ENCODE measurements at places on chromosomes 7 and 10. TPM values are rescaled to one million over a fixed set of nuclear protein-coding genes. Genes with fewer than 3 reads are reported as not detected.

- no peaks in the 10 kb centered on the region for H3K27me3 ChIP-seq
- DNase-seq: peak; percentile 77
- H3K36me3 ChIP-seq: no peaks in the 10 kb centered on the region
- H3K27ac ChIP-seq: peak overlapping the region; percentile 75
- peak overlapping the region; percentile 50 for H3K4me3 ChIP-seq
Measured at GRCh38 chr10:107616463-107617410, 452.2 kb upstream of the SORCS1 start.

HIBADH gene
- polyA plus RNA-seq: 5.6 TPM

DNA sequence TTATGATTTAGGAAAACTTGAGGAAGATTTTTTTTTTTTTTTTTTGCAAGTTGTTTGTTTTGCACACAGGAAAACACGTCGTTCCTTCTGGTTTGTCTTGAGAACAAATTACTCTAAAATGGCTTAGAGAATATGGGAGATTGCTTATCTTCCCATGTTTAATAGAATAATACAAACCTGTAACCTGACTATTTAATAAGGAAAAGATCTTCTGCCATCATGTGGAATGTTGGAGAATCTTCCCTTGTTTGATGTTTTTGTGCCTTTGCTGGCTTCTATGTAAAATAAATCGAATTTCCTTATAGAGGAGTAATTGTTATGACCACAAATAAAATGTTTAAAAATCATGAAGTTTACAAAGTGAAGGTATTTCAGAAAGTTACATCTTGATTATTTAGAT, 818.8 kb downstream of the GATA3 start:
- DNase-seq: no peak

- no peak overlapping the region for H3K27ac ChIP-seq
- no peak for DNase-seq
- H3K36me3 ChIP-seq: no peaks in the 10 kb centered on the region
- H3K4me3 ChIP-seq: no peak overlapping the region
Measured at GRCh38 chr10:115171392-115171960, 78.3 kb downstream of the ATRNL1 start.

CYP3A7 gene
- polyA plus RNA-seq: not detected

DNA sequence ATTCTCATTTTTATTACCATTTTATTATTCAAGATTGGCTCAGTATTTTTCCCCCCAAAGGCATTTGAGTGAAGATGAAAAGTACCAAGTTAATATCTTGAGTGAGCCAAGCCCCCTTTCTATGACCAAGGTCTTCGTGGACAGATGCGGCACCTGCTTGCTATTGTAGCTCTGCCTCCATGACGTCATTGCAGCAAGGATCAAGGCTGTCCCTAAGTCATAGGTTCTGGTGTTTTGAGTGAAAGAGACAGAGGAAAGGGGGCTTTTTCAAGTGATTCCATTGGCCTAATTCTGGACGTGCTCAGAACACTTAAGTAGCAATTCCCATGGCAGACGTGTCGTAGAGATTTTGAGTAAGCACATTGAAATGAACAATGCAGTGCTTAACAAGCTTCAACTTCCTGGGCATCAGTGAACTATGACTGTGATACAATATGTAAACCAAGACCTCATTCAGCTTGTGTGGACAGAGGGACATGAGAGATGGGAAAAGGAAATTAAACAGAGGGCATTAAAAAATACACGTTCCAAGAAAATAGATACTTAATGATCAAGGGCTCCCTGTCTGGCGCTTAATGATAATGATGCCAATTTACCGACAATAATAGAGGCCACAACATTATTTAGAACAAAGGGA, 248.7 kb upstream of the NPVF start:
- H3K36me3 ChIP-seq: no peaks in the 10 kb centered on the region
- no peak for DNase-seq
- H3K4me3 ChIP-seq: no peak overlapping the region
- no peak overlapping the region for H3K27ac ChIP-seq
- no peaks in the 10 kb centered on the region for H3K4me1 ChIP-seq

SMO gene
- polyA plus RNA-seq: not detected

TRIP6 gene
- polyA plus RNA-seq: 1.9 TPM

CPEB3 gene
- polyA plus RNA-seq: 2.9 TPM

DNA sequence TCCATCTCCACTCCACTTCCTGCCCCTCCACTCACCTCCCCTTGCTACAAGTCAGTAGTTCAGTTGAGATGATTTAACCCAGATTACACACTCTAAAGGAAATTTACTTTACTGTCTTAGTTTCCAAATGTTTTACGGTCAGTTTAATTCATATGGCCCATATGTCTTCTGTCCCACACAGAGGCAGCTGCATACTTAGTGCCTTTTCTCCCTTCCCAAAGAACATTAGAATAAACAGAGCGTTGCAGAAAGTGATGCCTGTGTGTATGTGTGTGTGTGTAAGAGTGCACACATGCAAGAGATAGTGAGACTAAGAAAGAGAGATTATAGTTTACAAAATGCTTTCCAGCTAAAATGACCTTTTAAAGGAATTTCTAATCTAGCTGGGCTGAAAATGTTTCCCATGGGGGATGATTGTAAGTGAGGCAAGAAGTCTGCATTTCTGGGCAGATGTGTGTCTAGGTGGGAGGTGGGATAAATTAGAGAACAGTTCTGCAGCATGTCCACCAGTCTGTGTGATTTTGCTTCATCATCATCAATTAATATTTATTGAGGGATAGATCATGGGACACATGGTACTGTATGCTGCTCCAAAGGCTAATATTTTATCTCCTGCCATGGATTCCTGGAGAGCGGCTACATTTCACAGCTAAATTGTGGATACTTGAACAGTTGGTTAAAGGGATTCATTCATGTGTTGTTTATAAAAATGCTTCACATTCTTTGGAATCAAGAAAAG, 81.5 kb downstream of the NXPH1 start:
- DNase-seq: no peak
- no peaks in the 10 kb centered on the region for H3K27me3 ChIP-seq
- no peak overlapping the region for H3K27ac ChIP-seq
- H3K4me3 ChIP-seq: no peak overlapping the region

GRCh38 chr10:70331486-70332268, 47.9 kb upstream of the NPFFR1 start:
- H3K27ac ChIP-seq: peak overlapping the region; percentile 42
- peaks cover 68% of the 10 kb centered on the region for H3K27me3 ChIP-seq
- no peak overlapping the region for H3K4me3 ChIP-seq
- H3K4me1 ChIP-seq: peaks cover 34% of the 10 kb centered on the region
- H3K36me3 ChIP-seq: no peaks in the 10 kb centered on the region

- no peaks in the 10 kb centered on the region for H3K36me3 ChIP-seq
- no peak overlapping the region for H3K27ac ChIP-seq
- H3K4me3 ChIP-seq: no peak overlapping the region
- no peaks in the 10 kb centered on the region for H3K27me3 ChIP-seq
- DNase-seq: no peak
Measured at GRCh38 chr10:126867567-126868365, 37.5 kb upstream of the DOCK1 start.

DNA sequence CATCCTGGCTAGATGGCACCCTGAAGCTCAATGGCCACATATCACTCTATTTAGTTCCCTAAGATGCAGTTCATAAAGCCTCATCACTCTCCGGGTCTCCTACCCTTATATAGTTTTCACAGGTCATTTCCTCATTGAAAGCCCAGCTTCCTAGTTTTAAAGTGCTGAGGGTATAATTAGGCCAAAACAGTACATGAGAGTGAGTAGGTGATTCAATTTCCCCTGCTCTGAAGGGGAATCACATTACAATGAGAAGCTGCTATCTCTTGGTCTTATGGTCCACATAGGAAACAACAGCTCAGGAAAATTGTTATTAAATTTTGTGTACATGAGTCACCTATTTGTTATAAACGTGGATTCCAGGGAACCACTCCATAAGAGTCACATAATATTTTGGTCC, 162.0 kb downstream of the SEMA3E start:
- H3K36me3 ChIP-seq: no peaks in the 10 kb centered on the region
- no peaks in the 10 kb centered on the region for H3K27me3 ChIP-seq
- no peak overlapping the region for H3K4me3 ChIP-seq
- no peak overlapping the region for H3K27ac ChIP-seq

CDK14 gene
- polyA plus RNA-seq: 2.1 TPM

FAM204A gene
- 24.6 TPM for polyA plus RNA-seq

SPDYE16 gene
- polyA plus RNA-seq: 0.23 TPM

DNA sequence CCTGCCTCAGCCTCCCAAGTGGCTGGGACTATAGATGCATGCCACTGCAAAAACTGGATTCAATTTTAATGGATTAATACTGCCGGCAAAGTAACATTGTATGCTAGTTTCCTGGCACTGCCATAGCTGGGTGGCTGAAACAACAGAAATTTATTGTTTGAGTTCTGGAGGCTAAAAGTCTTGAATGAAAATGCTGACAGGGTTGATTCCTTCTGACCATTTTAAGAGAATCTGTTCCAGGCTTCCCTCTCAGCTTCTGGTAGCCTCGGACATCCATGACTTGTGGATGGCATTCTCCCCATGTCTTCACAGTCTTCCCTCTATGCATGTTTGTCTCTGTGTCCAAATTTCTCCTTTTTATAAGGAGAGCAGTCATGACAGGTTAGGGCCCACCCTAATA, 87.3 kb upstream of the ARID5B start:
- H3K4me3 ChIP-seq: no peak overlapping the region
- no peaks in the 10 kb centered on the region for H3K4me1 ChIP-seq
- no peak for DNase-seq
- H3K27ac ChIP-seq: no peak overlapping the region
- H3K36me3 ChIP-seq: no peaks in the 10 kb centered on the region

- H3K27me3 ChIP-seq: no peaks in the 10 kb centered on the region
- H3K4me1 ChIP-seq: no peaks in the 10 kb centered on the region
- no peak overlapping the region for H3K4me3 ChIP-seq
- DNase-seq: no peak
- no peak overlapping the region for H3K27ac ChIP-seq
Measured at GRCh38 chr7:134730411-134730829, 49.0 kb upstream of the CALD1 start.

SH2D4B gene
- not detected for polyA plus RNA-seq

GRCh38 chr10:132637477-132638129, 100.0 kb downstream of the INPP5A start:
- H3K27me3 ChIP-seq: no peaks in the 10 kb centered on the region
- H3K36me3 ChIP-seq: no peaks in the 10 kb centered on the region
- H3K4me1 ChIP-seq: peaks cover 4% of the 10 kb centered on the region
- no peak overlapping the region for H3K27ac ChIP-seq
- no peak overlapping the region for H3K4me3 ChIP-seq
- peak; percentile 53 for DNase-seq

GRCh38 chr10:78920011-78920410, 148.8 kb upstream of the ZMIZ1 start:
- H3K4me1 ChIP-seq: no peaks in the 10 kb centered on the region
- no peaks in the 10 kb centered on the region for H3K27me3 ChIP-seq
- no peaks in the 10 kb centered on the region for H3K36me3 ChIP-seq
- H3K4me3 ChIP-seq: no peak overlapping the region
- no peak overlapping the region for H3K27ac ChIP-seq

- no peaks in the 10 kb centered on the region for H3K4me1 ChIP-seq
- no peak overlapping the region for H3K27ac ChIP-seq
- DNase-seq: no peak
- no peak overlapping the region for H3K4me3 ChIP-seq
Measured at GRCh38 chr7:91039033-91039432, 225.2 kb upstream of the FZD1 start.

GRCh38 chr7:96870185-96870584, 135.2 kb upstream of the DLX6 start:
- no peak overlapping the region for H3K27ac ChIP-seq
- no peaks in the 10 kb centered on the region for H3K27me3 ChIP-seq
- H3K4me3 ChIP-seq: no peak overlapping the region
- H3K4me1 ChIP-seq: no peaks in the 10 kb centered on the region
- no peak for DNase-seq

GRCh38 chr7:157138424-157139110, at the start of gene UBE3C:
TSS of gene UBE3C (plus strand) at chr7:157138926. CDS start at chr7:157139273, 347 bp downstream.
- H3K4me3 ChIP-seq: peak within 1 kb of the TSS; percentile 71
- no peaks in the 10 kb centered on the region for H3K27me3 ChIP-seq
- H3K27ac ChIP-seq: peak within 1 kb of the TSS; percentile 90

DNA sequence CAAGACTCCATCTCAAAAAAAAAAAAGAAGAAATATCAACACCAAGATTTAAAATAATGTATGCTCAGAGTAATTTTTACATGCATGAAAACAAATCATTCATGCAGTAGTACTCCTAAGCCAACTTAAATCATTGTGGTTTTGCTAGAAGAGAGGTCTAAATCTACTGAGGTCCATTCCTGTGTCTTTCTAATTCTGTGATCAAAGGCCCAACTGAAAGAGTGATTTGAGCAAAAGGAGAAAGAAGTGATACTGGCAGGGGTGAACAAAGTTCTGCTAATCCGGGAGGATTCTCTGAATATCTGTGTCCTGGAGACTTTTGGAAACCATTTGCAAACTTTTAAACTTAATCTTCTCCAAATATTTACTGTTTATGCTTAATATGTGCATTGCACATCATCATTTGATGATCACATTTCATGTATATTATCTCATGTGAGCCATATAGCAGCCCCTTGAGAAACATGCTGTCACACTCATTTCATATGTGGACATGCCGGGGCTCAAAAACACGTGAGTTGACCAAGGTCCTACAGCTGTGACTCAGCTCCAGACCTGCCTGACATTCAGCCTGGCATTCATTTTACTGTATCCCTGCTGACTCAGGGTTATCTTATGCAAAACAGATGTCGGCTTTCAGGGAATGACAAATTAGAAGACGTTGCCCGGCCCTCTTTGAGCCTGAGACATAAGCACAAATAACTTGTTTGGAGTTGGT, 76.4 kb downstream of the FAM107B start:
- no peaks in the 10 kb centered on the region for H3K27me3 ChIP-seq
- no peak overlapping the region for H3K4me3 ChIP-seq
- DNase-seq: no peak
- no peaks in the 10 kb centered on the region for H3K36me3 ChIP-seq

CRYGN gene
- not detected for polyA plus RNA-seq

ETV1 gene
- polyA plus RNA-seq: not detected

- H3K27me3 ChIP-seq: no peaks in the 10 kb centered on the region
- no peak for DNase-seq
- no peak overlapping the region for H3K4me3 ChIP-seq
- H3K27ac ChIP-seq: no peak overlapping the region
Measured at GRCh38 chr10:87974769-87975168, 111.3 kb downstream of the PTEN start.

- H3K27ac ChIP-seq: no peak overlapping the region
- no peaks in the 10 kb centered on the region for H3K27me3 ChIP-seq
- DNase-seq: no peak
- H3K36me3 ChIP-seq: no peaks in the 10 kb centered on the region
- no peak overlapping the region for H3K4me3 ChIP-seq
Measured at GRCh38 chr7:28623105-28623730, 210.9 kb downstream of the CREB5 start.

- H3K27me3 ChIP-seq: no peaks in the 10 kb centered on the region
- DNase-seq: no peak
- no peaks in the 10 kb centered on the region for H3K36me3 ChIP-seq
- H3K4me3 ChIP-seq: no peak overlapping the region
- H3K4me1 ChIP-seq: no peaks in the 10 kb centered on the region
- H3K27ac ChIP-seq: no peak overlapping the region
Measured at GRCh38 chr10:104515678-104516199, 125.4 kb upstream of the SORCS3 start.

ALOX5 gene
- polyA plus RNA-seq: 223 TPM

GRCh38 chr7:70694971-70695794, 436.8 kb upstream of the GALNT17 start:
- H3K27me3 ChIP-seq: peaks cover 34% of the 10 kb centered on the region
- no peak for DNase-seq
- H3K36me3 ChIP-seq: no peaks in the 10 kb centered on the region
- H3K4me3 ChIP-seq: peak overlapping the region; percentile 38

- H3K36me3 ChIP-seq: no peaks in the 10 kb centered on the region
- H3K27ac ChIP-seq: no peak overlapping the region
- no peak for DNase-seq
- no peaks in the 10 kb centered on the region for H3K27me3 ChIP-seq
- no peaks in the 10 kb centered on the region for H3K4me1 ChIP-seq
Measured at GRCh38 chr7:22801912-22802311, 20.7 kb downstream of the TOMM7 start.

Data from CD14-positive monocyte (primary cell).